ENCODE measurements at places on chromosomes 4 and X. TPM values are rescaled to one million over a fixed set of nuclear protein-coding genes. Genes with fewer than 3 reads are reported as not detected.
A peak's percentile ranks its signal among the peaks of the same experiment; 100 is the strongest.

Gene RHOXF2
- polyA plus RNA-seq: not detected

DNA sequence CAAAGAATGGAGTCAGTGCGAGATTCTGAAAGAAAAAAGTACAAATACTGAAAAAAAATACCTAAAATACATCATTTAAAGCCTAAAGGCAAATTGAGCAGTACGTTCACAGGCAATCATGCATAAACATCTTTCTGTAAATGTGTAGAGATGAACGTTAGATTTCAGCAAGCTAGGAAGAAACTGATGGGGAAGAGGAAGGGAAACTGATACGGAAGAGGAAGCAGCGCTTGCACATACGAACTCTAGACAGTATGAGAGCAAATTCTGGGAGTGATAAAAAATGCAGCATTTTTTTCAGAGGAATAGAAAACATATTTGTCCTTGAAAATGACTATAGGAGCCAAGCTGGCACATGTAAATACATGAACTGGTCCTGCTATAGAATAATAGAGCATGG lies 9.4 kb downstream of the ANKRD50 start:
- H3K4me1 ChIP-seq: peaks cover 65% of the 10 kb centered on the region
- no peaks in the 10 kb centered on the region for H3K27me3 ChIP-seq
- H3K27ac ChIP-seq: no peak overlapping the region
- H3K36me3 ChIP-seq: no peaks in the 10 kb centered on the region
- no peak for DNase-seq
- H3K4me3 ChIP-seq: no peak overlapping the region

DNA sequence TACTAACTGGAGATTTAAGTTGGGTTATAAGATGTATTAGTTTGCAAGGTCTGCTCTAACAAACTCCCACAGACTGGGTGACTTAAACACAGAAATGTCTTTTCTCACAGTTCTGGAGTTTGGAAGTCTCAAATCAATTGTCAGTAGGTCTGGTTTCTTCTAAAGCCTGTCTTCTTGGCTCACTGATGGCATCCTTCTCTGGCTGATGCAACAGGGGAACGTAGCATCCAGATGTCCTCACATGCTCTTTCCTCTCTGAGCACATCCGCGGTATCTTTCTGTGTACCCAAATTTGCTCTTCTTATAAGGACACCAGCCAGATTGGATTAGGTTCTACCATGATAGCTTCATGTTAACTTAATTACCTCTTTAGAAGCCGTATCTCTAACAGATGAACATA lies 63.2 kb upstream of the BMP3 start:
- no peak overlapping the region for H3K27ac ChIP-seq
- no peaks in the 10 kb centered on the region for H3K36me3 ChIP-seq
- no peaks in the 10 kb centered on the region for H3K4me1 ChIP-seq
- no peak overlapping the region for H3K4me3 ChIP-seq
- no peaks in the 10 kb centered on the region for H3K27me3 ChIP-seq

Gene CACNA1F
- 0.18 TPM for polyA plus RNA-seq

DNA sequence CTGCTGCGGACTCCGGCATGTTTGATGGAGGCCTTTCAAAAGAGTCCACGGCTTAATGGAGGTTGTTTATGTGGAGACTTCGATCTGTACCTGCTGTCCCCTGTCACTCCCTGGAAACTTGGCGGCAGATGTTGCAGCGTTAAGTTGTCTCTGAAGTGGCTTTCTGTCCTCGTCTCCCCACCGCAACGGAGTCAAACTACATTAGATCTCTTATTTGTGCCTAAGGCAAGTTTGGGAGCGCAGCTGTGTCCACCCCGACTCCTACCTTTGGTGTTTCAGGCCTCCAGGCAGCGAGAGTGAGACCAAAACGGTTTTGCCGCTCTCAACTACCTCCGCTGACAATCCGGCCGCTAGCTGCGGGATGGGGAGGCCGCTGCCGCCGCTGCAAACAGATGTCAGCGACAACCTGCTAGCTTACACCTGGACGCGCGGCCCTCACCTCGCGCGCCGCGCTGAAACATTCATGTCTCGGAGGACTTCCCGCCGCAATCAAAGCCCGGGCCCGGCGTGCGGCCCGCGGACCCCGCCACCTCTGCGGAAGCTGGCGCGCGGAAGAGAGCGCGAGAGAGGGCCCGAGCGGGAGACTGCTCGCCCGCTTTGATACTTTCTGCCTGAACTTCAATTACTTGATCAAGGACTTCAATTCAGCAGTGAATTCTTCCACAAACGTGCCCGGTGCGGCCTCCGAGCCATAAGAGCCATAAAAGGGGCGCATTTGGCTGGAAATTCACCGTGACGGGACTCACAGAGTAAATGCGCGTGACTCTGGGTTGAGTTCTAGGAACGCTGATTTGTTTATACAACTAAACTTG lies 108.4 kb downstream of the ANTXR2 start:
- peak overlapping the region; percentile 54 for H3K27ac ChIP-seq
- no peaks in the 10 kb centered on the region for H3K4me1 ChIP-seq
- H3K36me3 ChIP-seq: peaks cover 12% of the 10 kb centered on the region
- no peak for DNase-seq
- no peaks in the 10 kb centered on the region for H3K27me3 ChIP-seq

- peaks cover 18% of the 10 kb centered on the region for H3K4me1 ChIP-seq
- H3K36me3 ChIP-seq: no peaks in the 10 kb centered on the region
- H3K27ac ChIP-seq: peak overlapping the region; percentile 88
- DNase-seq: peak; percentile 59
- H3K27me3 ChIP-seq: peaks cover 18% of the 10 kb centered on the region
- peak overlapping the region; percentile 69 for H3K4me3 ChIP-seq
Measured at GRCh38 chrX:20267931-20268701, 1.4 kb upstream of the RPS6KA3 start.

Gene MTTP
- 0.12 TPM for polyA plus RNA-seq

GRCh38 chr4:59126159-59126558 lies 2016.0 kb upstream of the IGFBP7 start:
- H3K27me3 ChIP-seq: no peaks in the 10 kb centered on the region
- no peak overlapping the region for H3K27ac ChIP-seq
- no peaks in the 10 kb centered on the region for H3K36me3 ChIP-seq
- H3K4me1 ChIP-seq: no peaks in the 10 kb centered on the region
- DNase-seq: no peak

Gene LGI2
- polyA plus RNA-seq: 0.31 TPM

- H3K36me3 ChIP-seq: peaks cover 22% of the 10 kb centered on the region
- no peak overlapping the region for H3K4me3 ChIP-seq
- H3K4me1 ChIP-seq: no peaks in the 10 kb centered on the region
- DNase-seq: no peak
- no peaks in the 10 kb centered on the region for H3K27me3 ChIP-seq
Measured at GRCh38 chr4:106258145-106259045, 57.6 kb downstream of the TBCK start.

Measured in stomach (tissue), 19 donors.